GM03348 (cell line): ENCODE measurements at places on chromosomes 3 and 15.

DNA sequence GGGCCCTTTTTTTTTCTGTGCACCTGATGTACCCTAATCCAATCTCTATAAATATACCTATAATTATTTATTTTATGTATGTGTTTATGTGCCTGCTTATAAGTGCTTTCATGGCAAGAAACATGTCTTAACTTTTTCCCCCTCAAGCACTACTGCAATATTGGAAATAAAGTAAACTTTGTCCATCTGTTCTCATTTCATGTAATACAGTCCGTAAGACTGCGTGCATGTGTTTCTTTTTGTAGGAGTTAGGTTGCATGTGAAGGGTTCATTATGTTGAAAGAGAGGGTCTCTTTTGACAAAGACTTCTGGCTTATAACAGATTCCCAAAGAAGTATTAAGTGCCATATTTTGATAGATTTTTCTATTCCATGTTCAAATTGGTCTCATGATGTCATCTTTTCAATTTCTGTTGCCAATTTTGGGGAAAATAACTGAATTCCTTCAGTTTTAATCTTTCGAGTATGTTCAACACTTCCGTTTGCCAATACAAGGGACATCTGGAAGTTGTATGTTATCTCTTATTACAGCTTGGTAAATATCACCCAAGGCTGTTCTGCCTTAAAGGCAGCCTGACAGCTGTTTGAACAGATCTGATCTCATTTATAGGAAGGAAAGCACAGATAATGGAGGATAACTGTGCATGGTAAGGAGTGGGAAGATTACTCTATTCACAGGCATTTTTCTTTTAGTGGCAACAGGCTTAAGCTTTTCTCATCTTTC is 273.1 kb upstream of the SGO1 start:
- no peak for DNase-seq

- DNase-seq: peak; percentile 26
Observed at GRCh38 chr3:106114848-106115247, 246.0 kb upstream of the CBLB start.

GRCh38 chr3:123424321-123424998 is 24.4 kb downstream of the ADCY5 start:
- DNase-seq: no peak

DNA sequence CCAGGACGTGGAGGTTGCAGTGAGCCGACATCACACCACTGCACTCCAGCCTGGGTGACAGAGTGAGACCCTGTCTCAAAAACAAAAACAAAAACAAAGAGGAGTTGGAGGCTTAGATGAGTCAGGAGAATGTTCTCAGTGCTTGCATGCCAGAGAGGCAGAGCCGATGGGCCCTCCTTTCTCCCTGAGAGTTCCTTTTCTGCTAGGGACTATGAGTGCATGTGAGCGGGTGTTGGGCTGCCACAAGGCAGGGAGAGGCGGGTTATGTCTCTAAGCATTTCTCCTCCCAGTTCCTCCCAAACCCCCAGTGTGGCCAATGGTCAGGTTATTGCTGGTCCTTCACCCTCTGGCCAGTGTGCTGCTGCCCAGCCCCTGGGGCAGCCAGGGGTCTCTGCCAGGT is 45.1 kb downstream of the RTP1 start:
- peak; percentile 21 for DNase-seq

- peak; percentile 72 for DNase-seq
Observed at GRCh38 chr3:81443958-81444357, 317.5 kb downstream of the GBE1 start.

DNA sequence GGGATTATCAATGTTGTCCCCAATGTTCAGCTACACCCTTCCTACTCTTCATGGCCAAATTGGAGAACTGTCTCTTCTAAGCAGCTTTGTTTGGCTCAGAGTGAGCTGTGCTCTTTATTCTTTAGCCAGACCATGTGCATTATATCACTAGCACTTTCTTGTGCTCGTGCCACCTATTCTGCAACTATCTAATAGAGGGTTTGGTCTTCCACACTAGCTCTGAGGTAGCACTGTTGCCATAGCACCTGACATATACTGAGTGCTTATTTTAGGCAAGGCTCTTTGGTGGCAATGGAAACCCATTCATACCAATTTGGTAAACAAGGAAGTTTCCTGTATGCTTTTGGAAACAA is 394.3 kb upstream of the C2CD4B start:
- DNase-seq: no peak

DNA sequence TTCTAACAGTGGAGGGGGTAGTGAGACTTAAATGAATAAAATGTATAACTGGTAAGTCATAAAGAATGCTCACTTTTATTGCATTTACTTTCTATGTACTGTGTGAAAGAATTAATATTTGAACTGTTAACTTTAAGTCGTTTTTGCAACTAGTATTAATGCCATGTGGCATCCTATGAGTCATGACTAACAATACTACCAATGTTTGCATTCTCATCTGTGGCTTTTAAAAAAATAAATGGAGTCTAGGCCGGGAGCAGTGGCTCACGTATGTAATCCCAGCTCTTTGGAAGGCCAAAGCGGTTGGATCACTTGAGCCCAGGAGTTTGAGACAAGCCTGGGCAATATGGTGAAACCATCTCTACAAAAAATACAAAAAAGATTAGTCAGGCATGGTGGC is 5.2 kb downstream of the C3orf49 start:
- no peak for DNase-seq

DNA sequence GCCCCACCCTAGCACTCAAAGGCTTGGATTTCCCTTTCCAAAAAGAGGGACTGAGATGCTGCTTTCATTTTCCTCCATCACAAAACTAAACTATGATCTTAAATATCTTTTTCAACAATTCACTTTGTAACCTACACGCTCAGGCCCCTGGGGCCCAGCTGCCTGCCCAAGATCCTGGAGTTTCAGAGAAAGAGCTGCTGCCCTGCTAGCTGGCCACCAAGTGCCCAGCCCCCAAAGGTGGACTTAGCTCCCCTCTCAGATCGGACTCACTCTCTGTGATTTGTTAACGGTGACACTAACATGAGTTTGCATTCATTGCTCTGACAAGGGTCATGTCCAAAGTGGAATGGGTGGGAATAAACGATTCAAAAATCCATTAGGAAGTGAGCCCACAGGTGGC is 119.6 kb upstream of the SMAD3 start:
- DNase-seq: no peak

DNA sequence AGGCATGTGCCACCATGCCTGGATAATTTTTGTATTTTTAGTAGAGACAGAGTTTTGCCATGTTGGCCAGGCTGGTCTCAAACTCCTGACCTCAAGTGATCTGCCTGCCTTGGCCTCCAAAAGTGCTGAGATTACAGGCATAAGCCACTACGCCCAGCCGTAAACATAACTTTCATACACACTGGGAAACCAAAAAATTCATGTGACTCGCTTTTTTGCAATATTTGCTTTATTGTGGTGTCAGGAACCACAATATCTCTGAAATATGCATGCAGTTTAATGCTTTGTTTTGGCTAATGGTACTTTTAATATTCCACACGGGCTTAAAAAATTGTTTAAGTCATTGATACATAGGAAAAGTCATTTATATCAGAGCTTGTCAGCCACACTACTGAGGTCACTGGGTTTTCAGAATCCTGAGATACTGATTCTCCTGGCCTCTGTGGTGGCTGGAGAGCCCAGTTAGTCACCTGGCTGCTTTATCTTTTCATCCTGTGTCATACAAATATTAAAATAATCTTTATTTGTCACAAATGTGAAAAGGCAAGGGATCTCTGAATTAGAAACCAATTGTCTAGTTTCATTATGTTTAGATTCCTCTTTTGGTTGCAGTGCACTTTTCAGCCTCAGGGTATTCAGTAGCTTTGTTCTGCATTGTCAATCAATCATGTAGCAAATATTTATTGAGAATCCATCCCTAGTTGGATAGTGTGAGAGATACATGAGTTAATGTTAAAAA is 10.0 kb downstream of the TMEM62 start:
- no peak for DNase-seq

- DNase-seq: peak; percentile 16
Observed at GRCh38 chr3:72625602-72626337, 222.5 kb downstream of the SHQ1 start.

GRCh38 chr3:56154297-56154696 is 314.0 kb downstream of the ERC2 start:
- no peak for DNase-seq

GRCh38 chr3:157785102-157785826 is 282.0 kb upstream of the VEPH1 start:
- DNase-seq: peak; percentile 57

- DNase-seq: no peak
Observed at GRCh38 chr3:154584041-154584440, 154.1 kb upstream of the GPR149 start.

GRCh38 chr3:117586161-117586560 is 876.6 kb downstream of the TUSC7 start:
- no peak for DNase-seq

- DNase-seq: no peak
Observed at GRCh38 chr15:40306371-40306770, 1.4 kb downstream of the PLCB2 start.

DNA sequence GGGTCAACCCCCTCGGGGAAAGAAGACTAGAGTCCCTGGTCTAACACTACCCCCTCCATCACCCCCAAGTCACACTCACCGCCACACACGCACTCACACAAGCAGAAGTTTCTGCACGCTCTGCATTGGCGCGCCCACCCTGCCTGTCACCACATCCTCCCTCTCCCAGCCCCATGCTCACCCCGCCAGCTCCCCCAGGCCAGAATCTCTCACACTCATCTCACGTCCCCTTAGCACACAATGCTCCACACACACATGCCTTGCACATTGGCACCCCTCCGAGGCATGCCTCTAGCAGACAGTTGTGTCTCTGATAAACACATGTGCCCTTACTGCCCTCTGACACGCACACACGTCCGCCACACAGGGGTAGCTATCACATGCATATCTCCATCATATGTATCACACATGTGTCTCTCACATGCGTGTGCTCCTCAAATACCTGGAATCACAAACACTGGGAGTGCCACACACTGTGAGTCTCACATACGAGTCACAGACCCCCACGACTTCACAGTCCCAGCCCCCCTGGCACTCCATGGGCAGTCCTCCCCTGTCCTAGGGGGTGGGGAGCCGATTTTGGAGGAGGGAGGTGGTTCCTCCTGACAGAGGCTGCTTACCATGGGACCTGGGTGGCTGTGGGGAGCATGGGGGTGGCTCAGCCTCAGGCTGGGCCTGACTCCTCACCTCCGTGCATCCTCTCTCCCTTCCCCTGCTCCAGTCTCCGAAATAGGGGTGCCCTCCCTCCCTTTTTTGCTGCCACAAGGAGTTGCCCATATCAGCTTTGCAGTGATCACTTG is 898 bp downstream of the FBLN2 start:
- no peak for DNase-seq

GRCh38 chr3:2976796-2977195 is 133.4 kb downstream of the IL5RA start:
- DNase-seq: no peak

DNA sequence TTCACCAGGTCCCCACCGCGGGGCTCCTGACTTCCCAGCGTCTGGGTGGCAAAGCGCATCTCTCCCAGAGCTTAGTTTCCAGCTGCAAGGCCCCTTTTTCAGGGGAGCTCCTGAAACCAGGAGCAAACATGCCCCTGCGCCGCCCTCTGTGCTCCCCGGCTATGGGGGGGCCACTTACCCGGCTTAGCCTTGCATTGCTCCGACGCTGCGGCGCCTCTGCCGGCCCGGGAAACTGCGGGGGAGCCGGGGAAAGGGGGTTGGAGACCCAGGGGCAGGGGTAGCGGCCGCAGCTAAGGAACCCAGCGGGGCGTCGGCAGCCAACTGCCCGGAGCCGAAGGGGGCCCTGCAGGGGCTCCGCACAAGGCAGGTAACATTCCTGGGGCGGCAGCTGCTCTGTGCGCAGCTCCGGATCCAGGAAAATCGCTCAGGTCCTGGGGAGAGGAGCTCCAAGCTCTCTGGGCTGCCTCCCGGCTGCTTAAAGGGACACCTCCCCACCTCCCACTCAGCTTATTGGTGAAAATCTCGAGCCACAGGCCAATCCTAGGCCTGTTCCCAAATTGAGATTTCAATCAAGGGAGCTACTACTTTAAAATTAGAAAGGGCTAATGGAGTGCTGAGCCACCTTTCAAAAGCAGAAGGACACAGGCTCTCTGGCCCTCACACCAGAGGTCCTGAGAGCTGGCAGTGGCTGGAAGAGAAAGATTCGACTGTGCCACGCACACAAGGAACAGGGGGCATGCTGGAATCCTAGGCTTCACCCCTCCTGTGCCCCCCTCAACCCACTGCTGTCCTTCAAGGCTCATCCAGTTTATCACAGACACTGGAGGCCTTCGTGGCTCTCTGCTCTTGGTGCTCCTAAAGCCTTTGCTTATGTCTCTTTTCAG is 42.7 kb upstream of the PRICKLE2 start:
- peak; percentile 90 for DNase-seq

DNA sequence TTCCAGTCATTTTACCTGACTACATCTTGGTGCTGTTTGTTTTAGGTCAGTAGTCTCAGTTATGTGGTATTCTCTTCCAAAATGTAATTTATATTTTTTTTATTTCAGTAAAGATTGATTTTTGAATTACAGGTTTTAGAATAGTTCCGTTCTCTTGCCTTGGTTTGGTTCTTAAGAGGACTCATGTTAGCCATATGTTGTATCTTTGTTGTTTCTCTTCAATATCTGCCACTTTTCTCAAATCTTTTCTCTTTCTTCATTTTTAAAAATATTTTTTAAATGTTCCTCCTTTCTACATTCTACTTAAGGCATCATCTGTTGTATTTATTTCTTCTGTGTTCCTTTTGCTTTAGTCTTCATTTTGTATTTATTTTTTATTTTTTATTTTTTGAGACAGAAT is 5.6 kb upstream of the UBL7 start:
- no peak for DNase-seq

GRCh38 chr15:40162552-40162951 is 1.7 kb downstream of the BUB1B start:
- no peak for DNase-seq

DNA sequence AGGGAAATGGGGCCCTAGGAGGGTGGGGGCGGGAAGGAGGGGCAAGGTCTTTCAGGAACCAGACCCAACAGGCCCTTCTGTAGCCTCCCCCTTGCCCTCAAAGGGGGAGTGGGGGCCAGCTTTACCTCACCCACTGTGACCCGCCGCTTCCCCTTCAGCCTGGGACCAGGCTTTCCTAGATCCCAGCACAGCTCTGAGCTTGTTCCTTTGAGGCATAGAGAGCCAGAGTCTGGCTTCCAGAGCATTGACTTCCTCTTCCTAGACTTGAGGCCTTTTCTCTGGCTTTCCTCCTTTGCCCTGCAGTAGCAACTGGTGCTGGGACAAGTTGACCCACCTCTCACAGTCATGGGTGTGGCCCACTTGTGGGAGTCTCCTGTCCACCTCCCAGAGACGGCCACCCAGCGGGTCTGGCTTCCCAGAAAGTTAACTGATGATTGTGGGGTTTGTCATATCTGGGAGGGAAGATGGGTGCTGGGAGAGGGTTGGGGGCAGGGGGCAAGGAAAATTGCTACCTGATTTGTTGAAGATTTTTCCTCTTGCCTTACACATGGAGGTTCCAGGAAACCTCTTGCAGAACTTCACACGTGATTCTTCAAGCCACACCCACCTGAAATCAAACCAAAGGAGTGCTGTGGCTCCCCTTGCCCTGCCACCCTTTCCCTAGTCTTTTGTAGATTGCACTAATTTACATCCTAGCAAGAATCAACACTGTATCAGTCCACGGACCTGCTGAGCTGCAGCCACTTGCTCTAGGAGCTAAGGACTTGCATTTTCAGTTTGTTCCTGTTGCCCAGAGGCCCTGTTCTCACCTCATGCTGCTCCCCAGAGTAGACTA is 4.1 kb upstream of the CHST14 start:
- no peak for DNase-seq
